Stimulated activated CD4-positive, alpha-beta T cell treated with anti-CD3 and anti-CD28 coated beads, Interleukin-1b, Interleukin-23, amount 100 ng/mL, for 1 hour (primary cell): ENCODE measurements at places on chromosomes 1 and 21.

DNA sequence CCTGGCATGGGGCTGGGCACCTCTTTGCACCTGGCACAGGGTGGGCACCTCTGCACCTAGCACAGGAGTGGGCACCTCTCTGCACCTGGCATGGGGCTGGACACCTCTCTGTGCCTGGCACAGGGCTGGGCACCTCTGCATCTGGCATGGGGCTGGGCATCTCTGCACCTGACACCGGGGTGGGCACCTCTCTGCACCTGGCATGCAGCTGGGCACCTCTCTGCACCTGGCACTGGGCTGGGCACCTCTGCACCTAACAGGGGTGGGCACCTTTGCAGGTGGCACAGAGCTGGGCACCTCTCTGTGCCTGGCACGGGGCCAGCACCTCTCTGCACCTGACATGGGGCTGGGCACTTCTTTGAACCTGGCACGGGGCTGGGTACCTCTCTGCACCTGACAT, 29.4 kb upstream of the CCDC27 start:
- DNase-seq, result no peak

DNA sequence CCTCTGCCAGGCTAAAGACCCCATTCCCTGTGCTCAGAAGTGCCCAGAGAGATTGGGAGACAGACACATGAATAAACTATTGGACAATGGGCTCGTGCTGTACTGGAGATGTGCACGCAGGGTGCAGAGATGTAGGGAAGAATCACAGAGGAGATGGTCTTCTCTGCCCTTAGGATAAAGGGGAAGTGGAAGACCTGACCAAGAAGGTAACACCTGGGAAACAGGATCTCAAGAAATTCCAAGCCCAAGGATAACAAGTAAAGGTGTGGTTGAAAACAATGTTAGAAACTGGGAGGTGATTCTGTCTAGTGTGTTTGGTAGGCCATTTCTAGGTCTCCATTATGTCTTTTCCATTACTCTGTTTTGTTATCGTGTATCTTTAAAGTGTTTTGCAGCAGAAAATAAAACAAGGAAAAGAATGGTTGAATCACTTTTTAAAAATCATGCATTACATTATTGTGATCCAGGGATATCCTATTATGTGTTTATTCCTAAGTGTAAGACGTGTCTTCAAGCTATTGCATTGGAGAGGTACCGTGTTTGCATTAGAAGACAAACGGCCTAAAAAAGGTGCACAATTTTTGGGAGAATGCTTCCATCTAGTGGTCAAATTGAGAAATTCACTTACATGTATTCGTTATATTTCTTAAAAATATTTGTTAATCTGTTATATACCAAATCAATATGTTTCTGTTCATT, 40.8 kb upstream of the KCTD3 start:
- no peak for DNase-seq

GRCh38 chr21:32733990-32734613, 6.3 kb upstream of the SYNJ1 start:
- no peak for DNase-seq

GRCh38 chr21:34348890-34349519, 14.8 kb upstream of the KCNE2 start:
- DNase-seq, result no peak

DNA sequence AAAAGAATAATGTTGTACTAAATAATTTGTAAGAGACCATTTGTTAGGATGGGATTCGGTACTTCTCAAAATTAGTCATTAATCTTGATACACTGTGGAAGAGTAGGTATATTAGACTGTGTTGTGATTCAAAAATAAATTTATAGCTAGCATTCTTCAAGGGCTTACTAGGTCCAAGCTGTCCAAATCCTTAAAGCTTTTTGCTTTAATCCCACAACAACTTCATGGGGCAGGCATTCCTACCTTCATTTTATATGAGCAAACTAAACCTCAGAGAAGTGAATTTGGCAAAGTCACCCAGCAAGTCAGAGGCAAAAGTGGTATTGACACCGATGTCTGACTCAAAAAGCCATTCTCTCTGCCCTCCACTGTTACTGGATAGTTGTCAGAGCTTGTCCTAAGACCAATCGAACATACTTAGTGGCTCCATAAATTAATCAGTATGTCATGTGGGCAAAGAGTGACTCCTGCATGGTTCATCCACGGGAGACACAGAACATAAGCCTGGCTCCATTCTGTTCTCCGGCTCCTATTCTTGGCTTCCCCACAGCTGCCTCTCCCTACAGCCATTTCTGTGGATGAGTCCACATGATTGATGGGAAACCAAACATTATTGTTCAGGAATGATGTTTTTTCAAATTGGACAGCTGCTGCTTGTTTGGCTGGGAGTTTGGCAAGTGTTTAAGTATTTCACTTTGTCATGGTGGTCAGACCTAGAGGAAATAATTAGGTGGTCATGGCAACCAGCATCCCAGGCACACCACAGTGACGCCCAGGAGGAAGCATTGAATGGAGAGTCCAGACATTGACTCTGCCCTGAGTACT, 133.4 kb upstream of the FGGY start:
- DNase-seq, result no peak

GRCh38 chr1:234611225-234611846, 1.4 kb upstream of the IRF2BP2 start:
- no peak for DNase-seq

GRCh38 chr1:88740784-88741183, 56.7 kb downstream of the PKN2 start:
- no peak for DNase-seq

DNA sequence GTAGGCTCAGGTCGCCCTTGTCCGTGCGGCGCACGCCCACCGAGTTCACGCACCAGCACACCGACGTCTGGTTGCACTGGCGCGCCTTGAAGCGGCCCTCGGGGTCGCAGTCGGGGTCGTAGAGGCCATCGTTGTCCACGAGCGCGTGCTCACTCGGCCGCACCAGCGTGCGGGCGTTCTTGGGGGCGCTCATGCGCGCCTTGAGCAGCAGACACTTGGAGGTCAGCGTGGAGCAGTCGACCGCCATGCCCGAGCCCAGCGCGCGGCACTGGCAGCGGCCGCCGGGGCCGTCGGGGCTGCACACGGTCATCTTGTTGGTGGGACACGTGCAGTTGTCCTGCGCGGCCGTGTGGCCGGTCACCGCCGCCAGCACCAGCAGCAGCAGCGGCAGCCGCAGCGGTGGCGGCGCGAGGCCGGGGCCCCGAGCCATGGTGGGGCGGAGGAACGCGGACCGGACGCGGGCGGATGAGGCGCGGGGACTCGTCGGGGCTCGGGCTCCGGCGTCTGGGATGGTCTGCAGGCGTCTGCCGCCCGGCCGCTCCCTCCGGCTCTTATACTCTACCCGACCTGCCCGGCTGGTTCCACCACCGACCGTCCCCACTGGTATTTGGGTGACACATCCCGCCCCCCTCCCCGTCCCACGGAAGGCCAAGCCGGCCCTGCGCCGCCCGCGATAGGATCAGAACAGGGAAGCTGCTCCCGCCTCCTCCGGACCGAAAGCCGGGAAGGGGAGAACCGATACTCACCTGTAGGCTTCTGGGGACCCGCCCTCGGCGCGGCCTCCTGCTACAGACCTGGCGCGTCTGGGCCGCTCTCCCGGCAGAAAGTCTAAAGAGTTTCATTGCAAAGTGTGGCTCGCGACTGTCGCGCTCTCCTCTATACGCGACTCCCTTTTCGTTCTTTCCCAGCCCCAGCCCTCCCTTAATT, at the start of gene TACSTD2:
Gene TACSTD2, minus strand, starts transcription at position 526 of the 927 bp plus-strand sequence. Its CDS starts 96 bp downstream, at position 430.
- no peak for DNase-seq

GRCh38 chr1:227730630-227731151, 4.4 kb downstream of the JMJD4 start:
- no peak for DNase-seq

- no peak for DNase-seq
Measured at GRCh38 chr1:117846674-117847425, 82.6 kb downstream of the GDAP2 start.

DNA sequence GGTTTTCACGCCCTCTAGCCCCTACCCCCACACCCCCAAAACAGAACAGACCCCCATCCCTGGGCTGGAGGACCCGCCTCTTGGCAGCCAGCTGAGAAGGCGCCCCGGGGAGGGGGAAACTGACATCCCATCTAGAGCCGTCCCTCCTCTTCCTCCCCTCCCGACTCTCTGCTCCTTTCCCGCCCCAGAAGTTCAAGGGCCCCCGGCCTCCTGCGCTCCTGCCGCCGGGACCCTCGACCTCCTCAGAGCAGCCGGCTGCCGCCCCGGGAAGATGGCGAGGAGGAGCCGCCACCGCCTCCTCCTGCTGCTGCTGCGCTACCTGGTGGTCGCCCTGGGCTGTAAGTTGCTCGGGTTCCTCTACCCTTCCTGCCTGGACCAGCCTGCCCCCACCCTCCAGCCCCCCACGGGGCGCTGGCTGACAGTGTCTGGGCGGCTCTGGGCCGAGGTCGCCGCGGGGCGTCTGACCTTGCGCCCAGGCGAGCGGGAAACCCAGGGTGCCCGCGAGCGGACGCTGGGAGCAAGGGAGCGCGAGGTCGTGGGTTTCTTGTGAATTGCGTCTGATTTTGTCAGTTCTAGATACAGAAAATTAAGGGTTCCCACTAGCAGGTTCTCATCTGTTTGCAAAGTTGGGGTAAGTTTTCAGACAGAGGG, 618 bp downstream of the JAM2 start:
- no peak for DNase-seq

- DNase-seq, result no peak
Measured at GRCh38 chr1:230108580-230108979, 41.5 kb downstream of the GALNT2 start.

DNA sequence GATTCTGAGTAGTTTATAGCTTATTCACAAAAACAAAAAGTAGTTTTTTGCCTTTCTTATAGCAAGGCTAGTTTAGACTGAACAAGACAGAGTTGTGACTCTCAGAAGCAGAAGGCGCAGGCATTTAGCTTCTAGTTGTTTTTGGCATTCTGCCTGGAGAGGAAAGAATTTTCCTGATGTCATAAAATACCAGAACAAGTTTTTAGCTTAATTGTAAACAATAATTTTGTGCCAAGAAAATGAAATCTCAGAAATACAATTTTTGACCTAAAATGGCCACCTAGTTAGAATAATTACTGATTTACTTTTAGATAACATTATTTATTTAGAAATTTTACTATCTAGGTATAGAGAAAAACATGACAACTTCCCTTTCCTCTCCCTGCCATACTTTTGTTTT, 1.0 kb downstream of the DNAJB4 start:
- DNase-seq, result no peak

- DNase-seq, result no peak
Measured at GRCh38 chr1:13517193-13517812, 3.5 kb upstream of the LRRC38 start.

DNA sequence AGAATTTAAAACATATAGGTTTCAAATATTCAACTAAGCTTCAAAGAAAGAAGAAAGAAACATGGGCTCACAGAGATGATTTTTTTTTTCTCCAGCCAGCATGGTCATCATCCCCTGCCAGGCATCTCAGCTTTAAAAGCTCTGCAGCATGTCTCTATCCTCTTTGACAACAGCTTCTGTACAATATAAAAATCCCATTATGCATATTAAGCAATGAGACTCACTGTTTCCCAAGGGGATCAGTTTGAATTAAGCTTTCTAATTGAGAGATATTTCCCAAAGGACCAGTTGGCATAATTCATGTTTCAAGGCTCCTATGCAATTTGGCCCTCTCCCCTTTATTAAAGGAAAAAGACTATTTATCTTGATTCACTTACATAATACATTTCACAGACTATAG, 220.3 kb downstream of the GRIK1 start:
- DNase-seq, result no peak

DNA sequence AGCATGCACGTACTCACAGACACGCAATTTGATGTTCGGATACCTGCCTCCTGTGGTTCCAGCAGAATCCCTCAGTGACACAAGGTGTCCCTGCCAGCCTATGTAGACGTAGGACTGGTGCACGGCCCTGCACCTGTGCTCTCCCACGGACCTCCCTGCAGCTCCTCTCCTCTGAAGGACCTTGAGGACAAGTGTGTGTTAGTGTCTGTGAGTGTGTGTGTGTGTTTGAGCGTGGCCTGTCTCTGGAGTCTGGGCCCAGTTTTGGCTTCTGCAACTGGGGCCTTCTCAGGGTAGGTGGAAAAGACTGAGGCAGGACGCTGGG, 22.5 kb upstream of the DMBX1 start:
- no peak for DNase-seq

GRCh38 chr1:89725011-89725370, 92.1 kb downstream of the LRRC8C start:
- DNase-seq, result no peak

- DNase-seq, result no peak
Measured at GRCh38 chr1:16235944-16236510, 956 bp downstream of the CPLANE2 start.

GRCh38 chr1:185412385-185413087, 95.5 kb upstream of the IVNS1ABP start:
- no peak for DNase-seq

GRCh38 chr1:10459184-10459583, 9.4 kb downstream of the CORT start:
- DNase-seq, result no peak

DNA sequence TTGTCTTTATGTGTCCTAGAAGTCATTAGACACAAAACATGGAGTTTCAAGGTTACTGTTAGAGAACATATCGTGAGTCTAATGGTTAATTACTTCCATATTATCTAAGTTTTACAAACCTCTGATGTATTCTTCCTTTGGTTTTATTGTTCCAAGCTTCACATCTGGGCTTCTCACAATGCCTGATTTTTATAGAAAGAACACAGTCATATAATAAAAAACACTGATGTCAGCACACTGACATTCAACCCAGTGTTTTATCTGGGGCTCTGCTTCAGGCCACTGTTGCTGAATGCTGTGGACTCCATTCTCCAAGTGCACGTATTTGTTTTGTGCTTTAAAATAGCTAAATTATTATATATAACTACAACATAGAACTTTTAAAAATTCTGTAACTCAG, 232.9 kb downstream of the SMYD3 start:
- DNase-seq, result no peak

GRCh38 chr21:29568020-29568697, 269.4 kb downstream of the BACH1 start:
- DNase-seq, result no peak

GRCh38 chr1:172380441-172381244, 39.8 kb upstream of the C1orf105 start:
- DNase-seq, result peak; percentile 10
